ENCODE measurements at places on chromosomes 3 and 15.

GRCh38 chr3:186519021-186519658 is 25.0 kb downstream of the CRYGS start:
- peak; percentile 42 for DNase-seq

DNA sequence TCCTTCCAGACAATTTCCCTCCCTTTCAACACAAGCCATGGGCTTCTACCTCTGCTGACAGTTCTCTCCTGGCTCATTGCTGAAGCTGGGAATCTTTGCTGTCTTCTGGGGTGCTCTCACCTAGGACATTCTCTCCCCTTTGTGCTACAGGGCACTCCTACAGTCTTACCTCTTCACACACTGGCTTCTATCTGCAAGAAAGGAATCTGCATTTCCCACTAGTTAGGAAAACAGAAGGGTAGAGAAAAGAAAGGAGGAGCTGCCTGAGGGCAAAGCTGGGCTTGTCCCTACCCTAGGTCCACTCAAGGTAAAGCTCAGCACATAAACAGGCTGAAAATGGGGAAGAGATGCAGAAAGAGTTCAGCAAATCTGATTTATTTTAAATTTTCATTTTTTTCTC is 5.6 kb upstream of the ARGFX start:
- DNase-seq = no peak

GRCh38 chr3:184315543-184315867 is 1.1 kb downstream of the EIF4G1 start:
- DNase-seq = no peak

DNA sequence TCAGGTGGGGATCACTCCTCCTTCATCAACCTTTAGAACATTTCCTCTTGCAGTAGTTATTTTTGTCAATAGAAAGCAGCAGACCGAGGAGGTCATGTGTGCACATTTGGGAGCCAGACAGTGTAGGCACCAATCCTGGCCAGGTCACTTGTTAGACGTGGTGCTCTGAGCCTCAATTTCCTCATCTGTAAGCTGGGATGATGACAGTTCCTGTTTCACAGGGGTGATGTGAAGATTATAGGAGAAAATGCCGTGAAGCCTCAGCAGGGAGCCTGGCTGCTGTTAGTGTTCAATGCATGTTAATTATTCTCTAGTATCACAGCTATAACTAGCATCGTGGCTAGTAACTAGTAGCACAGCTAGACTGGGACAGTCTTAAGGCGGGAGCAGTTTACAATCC is 64.7 kb downstream of the ATP2B2 start:
- no peak for DNase-seq

DNA sequence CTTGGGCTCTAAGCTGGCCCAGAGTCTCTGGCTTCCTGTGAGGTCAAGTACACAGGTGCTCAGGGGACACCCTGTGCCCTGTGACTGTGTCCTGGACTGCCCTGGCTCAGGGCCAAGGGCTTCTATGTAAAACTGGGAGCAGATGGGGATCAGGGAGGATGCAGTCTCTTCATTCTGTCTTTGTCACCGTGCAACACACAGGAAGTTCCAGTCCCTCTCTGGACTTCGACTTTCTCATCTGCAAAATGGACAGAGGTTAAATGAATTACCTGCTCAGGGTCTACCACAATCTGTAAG is 61.9 kb upstream of the TLE3 start:
- DNase-seq = no peak

GRCh38 chr15:59140422-59141226 is 35.7 kb downstream of the CCNB2 start:
- DNase-seq = no peak

DNA sequence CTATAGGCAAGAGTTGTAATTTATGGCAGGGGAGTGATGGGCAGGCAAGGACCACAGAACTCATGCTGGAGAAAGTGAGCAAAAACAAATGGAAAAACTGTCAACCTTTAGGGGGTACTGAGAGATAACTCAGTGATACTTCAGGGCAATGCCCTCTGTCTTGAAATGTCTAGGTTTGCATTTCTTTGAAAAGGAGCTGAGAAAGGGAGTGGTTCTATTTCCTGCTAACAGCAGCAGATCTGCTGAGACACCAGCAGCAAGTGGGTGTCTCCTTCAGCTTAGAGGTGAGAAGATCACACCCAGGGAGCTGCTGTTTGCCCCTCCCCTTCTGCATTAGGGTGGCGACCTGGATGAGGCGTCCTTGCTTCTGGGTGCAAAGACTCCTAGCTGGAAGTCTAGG is 42.3 kb upstream of the XIRP1 start:
- DNase-seq = no peak

DNA sequence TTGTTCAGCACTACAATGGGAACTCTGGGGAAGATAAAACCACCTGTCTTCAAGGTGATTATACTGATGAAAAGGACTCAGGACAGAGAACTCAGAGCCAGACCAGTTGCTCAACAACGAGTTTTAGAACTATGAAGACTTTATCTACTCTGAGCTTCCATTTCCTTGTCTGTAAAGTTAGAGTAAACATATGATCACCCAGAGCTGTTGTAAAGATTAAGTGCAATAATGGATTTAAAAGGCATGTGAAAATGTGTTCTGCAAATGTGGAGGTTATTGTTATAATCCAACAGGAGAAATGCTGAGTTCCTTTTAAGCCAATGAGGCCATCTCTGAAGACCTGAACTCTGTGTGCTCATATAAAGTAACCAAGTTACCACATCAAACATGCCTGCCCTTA is 139.7 kb upstream of the CMC1 start:
- no peak for DNase-seq

DNA sequence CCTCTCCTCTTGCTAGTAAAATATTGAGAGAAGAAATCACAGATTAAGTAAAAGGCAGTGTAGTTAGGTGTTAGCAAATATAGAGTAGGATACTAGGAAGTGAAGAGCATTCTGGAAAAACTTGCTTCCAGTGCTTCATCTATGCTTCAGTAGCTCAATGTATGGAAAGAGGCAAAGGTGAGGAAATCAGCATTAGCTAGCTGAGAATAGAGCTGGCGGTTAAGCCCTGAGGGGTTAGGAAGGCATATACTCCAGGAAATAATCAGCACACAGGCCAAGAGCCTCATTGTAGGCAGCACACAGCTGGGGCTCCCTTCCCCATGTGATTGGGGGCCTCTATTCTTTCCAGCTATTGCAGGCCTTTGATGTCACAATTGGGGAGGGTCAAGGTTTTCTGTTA is 13.8 kb downstream of the RCCD1 start:
- DNase-seq = no peak

GRCh38 chr3:18529631-18530030 is 104.5 kb upstream of the SATB1 start:
- DNase-seq = no peak

DNA sequence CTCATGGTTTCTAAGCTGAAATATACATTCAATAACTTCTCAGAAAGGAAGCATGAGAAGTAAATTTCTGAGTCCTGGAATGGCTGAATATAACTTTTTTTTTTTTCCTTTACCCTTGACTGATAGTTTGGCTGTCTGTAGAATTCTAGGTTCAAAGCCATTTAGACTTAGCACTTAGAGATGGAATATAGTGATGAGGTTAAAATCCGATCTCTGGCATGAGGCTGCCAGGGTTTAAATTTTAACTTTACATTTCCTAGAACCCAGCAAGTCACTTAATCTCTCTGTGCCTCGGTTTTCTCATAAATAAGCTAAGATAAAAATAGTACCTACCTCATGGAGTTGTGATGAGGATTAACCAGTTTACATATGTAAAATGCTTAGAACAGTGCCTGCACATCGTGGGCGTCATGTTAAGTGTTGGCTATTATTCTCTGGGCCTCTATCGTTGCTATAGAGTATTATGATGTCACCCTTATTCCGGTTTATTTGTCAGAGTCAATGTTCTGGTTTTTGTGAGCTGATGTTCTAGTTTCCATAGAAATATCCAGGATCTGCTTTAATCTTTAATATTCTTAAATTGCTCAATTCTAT is 199.8 kb upstream of the TLE3 start:
- no peak for DNase-seq

GRCh38 chr3:165669967-165670366 is 167.3 kb downstream of the BCHE start:
- DNase-seq = no peak
